ENCODE measurements at places on chromosomes 11 and 22. TPM values are rescaled to one million over a fixed set of nuclear protein-coding genes. Genes with fewer than 3 reads are reported as not detected.

- no peak for DNase-seq
Observed at GRCh38 chr11:35655856-35656255, 6.7 kb upstream of the TRIM44 start.

The TPBGL gene
- total RNA-seq = not detected

The ADAMTS15 gene
- total RNA-seq = 2.6 TPM

- no peak for DNase-seq
Observed at GRCh38 chr22:46112405-46112804, 37.9 kb upstream of the PPARA start.

The SHISAL1 gene
- under 0.01 TPM for total RNA-seq

DNA sequence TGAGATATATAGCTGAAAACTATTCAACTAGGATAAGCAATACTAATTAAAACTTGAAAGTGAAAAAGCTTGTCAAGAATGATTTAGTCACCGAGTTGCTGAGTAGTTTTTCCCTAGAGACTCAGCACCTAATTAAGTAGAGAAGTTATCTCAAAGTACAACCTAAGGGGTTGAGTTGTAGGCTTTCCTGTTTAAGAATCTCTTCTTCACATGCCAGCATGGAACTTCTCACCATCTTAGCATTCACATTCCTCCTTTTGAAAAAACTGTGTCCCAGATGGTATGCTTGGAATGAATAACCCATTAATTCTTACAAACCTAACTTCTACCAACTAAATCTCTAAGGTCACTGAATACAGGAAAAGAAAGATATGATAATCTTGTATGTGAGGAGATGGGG, 303.3 kb upstream of the ZC3H12C start:
- DNase-seq = no peak

DNA sequence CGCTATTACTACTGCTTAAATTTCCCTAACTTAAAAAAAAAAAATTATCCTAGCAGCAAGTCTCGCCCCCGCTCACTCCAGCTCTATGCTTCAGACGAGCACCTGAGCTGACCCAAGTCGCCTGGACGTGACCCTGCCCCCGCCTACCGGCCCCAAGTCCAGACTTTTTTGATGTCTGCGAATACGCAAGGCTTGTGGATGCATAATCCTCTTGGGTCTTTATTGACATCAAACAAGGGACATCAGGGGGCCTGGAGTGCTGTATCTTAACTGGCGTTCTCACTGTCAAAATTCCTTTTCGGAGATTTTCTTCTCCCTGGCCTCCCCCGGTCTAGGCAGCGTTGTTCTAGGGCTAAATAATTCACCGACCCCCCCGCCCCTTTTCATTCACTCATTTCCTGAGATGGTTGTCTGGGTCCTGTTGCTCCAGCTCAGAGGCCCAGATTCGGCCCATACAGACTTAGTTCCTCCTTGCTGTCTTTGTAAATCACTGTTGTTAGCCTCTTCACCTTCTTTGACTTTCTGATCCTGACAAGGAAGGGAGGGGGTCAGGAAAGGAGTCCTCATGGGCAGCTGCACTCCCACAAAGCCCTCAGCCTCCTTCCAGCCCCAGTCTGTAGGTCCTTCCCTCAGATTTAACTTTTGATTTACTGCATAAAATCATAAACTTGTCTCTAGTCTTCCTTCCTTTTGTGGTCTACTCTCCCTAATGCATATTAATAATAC, 601 bp upstream of the LRP4 start:
- no peak for DNase-seq

GRCh38 chr11:23413057-23413456, 552.8 kb upstream of the CCDC179 start:
- no peak for DNase-seq

DNA sequence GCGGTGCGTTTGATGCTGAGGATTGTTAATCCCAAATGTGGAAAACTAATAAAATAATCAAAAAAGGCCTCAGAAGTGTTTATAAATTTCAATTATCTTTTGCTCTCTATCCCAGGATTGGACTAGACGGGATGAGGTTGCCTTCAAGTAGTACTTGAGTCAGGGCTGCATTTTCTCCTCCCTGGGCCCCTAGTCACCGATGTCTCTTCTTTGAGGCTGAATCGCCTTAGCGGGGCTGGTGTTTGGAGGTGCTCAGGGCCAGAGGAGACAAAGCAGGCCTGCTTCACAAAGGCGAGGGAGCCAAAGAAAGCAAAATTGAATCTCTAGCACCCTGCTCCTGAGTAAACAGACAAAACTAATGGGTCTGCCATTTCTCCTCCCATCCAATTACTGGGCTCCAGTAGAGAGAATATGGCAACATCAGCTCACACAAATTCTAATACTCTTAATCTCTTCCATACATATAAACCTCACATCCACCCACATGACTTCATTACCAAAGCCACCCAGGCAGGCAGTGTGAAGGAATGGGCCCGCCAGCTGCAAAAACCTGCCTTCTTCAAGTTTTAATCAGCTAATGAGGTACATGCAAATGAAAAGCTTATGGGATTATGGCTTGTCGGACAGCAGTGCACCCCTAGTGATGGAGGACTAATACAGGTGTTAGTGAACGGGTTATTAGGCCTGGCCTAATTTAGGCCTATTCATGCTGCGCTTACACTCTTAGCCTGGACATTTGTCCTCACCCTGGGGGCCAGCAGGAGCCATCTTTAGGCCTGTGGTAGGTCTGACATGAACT, 52.7 kb upstream of the HTATIP2 start:
- DNase-seq = no peak

The C11orf24 gene
- total RNA-seq = 5.0 TPM

GRCh38 chr22:42792909-42793847, 63.9 kb downstream of the ARFGAP3 start:
- DNase-seq = no peak

GRCh38 chr11:72240461-72241290, 3.3 kb downstream of the PHOX2A start:
- DNase-seq = no peak

The CHRM1 gene
- not detected for total RNA-seq

The OR8A1 gene
- under 0.01 TPM for total RNA-seq

GRCh38 chr11:12216671-12217374, 106.4 kb downstream of the MICAL2 start:
- no peak for DNase-seq

The IL17REL gene
- under 0.01 TPM for total RNA-seq

GRCh38 chr11:120096369-120097191, 41.3 kb downstream of the TRIM29 start:
- DNase-seq = no peak

Data from lung microvascular endothelial cell (primary cell).